Thymus (tissue), 14 donors: ENCODE measurements at places on chromosomes 12 and 14.
A peak's percentile ranks its signal among the peaks of the same experiment; 100 is the strongest.

- peak; percentile 8 for DNase-seq
Observed at GRCh38 chr12:2064071-2064507, 11.3 kb downstream of the CACNA1C start.

GRCh38 chr12:11540156-11540555 lies 109.3 kb upstream of the ETV6 start:
- DNase-seq: no peak

- DNase-seq: no peak
Observed at GRCh38 chr14:61659582-61659981, 35.7 kb upstream of the HIF1A start.

DNA sequence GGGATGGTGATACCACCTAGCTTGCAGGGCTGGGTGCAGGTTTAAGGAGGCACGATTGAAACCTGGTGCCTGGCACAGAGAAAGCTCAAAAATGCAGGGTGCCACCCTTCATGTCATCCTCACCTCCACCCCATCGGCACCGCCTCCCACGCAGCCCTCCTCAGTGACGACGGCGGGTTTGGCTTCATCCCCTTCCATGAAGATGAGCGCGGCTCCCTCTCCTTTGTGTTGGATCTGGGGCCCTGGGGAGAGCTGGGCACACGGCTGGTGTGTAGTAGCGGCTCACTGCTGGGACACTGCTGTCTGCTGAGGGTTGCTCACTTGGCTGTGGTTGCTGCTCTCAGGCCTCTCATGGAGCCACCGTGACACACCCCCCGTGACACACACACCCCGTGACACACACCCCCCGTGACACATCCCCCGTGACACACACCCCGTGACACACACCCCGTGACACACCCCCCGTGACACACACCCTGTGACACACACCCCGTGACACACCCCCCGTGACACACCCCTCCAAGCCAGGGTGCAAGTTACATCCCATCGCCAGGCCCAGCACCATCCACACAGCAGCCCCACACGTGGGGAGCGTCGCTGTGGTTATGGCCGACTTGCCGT lies 42.9 kb upstream of the FZD10 start:
- no peak for DNase-seq

GRCh38 chr14:76828339-76829012 lies 2.3 kb downstream of the LRRC74A start:
- no peak for DNase-seq

GRCh38 chr12:121590476-121591143 lies 9.8 kb upstream of the KDM2B start:
- peak; percentile 91 for DNase-seq

GRCh38 chr12:14514154-14514842 lies 53.4 kb downstream of the PLBD1 start:
- no peak for DNase-seq

DNA sequence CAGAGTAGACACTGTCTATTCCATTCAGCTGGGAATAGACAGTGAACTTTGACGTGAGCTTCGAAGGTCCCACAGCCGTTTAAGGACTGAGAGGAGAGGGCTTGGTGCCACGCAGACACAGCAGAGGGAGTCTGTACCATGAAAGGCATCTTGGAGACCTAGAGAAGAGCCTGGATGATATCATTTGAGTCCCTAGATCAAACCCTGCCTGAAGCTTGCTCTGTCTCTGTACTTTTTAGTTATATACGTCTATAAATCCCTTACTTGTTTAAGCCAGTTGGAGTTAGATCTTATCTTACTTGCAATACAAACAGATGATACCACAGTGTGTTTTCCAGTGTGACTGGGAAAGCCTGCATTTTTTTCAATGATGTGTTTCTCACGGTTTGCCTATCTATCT lies 128.9 kb upstream of the RTL1 start:
- DNase-seq: no peak

DNA sequence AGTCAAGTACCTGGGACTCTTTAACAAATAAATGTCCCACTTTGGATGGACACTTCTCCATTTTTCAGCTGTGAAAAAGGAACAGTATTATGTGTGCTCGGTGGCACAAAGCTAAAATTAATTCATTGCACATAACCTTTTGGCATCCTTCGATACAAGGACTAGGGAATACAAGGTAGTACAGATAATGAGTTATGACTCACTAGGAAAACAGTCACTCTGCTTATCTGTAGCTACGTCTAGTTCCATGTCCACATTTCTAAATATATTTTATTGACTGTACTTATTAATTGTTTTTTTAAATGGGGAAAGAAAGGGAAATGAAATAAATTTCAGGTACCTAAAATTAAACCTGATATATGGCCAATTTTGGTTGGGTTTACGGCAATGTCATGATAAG lies 35.2 kb upstream of the RIC8B start:
- DNase-seq: no peak

DNA sequence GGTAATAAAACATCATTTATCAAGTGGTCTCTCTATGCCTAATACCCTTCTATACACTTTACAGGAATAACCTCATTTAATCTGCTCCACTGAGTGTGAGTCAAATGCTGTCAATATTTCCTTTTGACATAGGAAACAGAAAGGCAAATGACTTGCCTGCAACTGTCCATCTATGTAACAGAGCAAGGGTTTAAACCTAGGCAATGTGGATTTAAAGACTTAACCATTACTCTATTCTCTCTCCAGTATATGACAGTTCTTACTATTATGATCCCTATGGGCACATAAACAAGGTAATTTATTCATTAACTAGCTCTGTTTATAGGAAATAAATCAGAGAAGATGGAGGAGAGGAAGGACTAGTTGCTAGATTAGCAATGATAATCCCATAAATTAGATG lies 70.6 kb downstream of the FSCB start:
- DNase-seq: no peak

GRCh38 chr14:85546390-85546789 lies 16.4 kb downstream of the FLRT2 start:
- no peak for DNase-seq

DNA sequence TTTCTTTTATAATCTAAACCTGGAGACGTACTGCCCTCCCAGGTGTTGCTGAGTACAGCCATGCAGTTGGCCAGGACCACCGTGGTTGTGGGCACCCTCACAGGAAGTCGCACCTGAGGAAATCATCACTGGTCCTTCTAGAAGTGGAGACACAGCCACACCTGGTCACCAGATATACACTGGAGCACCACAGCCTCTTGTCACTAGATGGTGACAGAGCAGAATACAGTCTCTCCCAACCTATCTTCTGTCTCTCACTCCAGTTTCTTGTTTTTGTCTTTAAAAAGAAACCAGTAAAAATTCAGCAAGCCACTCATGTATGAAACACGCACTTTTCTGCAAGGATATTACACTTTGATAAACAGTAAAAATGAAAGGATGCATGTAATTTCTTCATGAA lies 43.1 kb upstream of the GPHB5 start:
- no peak for DNase-seq

GRCh38 chr12:56928262-56928661 lies 5.9 kb downstream of the SDR9C7 start:
- peak; percentile 23 for DNase-seq

DNA sequence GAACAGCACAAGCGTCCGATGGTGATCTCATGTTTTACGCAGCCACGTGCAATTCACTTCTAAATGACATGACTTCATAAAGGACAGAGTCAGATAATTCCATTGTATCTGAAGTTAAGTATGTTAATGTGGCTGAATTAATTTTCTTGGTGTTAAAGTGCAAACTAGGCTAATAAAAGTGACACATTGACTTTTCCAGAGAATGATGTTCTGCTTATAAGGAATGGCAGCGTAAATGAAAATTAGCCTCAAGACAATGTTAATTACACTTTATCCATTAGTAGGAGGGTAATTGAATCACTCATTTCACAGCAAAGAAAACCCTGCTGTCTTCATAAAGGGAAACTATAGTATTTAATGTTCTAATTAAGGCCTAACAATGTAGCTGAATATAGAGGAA lies 426.5 kb downstream of the GLT1D1 start:
- no peak for DNase-seq

- DNase-seq: no peak
Observed at GRCh38 chr12:3002646-3003045, 43.4 kb downstream of the TEAD4 start.

DNA sequence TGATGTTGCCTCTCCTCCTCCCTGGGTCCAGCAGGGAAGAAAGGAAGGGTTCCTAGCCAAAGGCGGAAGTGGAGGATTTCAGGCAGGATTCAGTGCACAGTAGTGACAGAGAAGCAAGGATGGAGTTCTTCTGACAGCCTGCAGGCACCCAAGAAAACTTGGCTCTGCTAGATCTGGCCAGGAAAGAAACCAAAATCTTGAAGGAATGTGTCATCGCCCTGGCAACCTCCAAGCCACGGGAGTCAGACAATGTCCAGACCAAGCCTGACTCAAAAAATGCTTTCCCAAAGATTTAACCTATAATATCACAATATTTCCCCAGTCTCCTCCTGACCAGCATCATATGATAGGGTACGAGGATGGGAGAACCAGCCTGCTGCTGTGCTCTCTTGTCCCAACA lies 22.8 kb upstream of the DHRS4 start:
- no peak for DNase-seq

DNA sequence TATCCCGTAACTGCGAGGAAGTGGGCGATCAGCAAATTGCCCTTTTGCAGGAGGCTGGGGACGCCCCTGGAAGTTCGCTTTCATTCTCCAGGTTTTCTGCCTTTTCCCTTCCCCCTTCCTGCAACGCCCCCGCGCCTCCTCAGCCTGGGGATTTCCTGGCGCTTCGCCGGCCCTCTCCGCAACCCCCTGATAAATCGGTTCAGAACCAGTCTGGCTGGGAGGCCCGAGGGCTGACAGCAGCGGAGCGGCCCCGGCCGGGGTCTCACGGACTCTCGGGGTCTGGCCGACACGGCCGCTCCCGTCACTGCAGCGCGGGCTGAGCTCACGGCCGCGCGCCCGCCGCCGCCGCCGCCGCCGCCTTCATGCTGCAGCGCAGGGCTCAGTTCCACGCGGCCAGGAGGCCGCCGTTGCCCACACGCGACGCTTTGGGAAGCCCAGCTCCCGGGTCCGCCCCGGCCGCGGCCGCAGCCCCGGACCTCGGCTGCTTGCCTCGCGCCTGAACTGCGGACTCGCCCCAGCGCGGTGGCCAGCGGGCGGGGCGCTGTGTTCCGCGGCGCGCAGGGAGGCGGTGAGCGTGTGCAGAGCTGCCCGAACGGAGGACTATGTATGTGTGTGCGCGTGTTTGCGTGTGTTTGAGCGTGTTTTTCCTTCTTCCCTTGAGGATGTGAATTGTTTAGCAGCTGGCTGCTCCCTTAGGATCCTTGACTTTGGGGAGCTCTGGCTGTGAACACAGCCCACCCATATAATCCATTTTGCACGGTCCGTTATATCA lies at the start of gene LRFN5:
LRFN5 (plus strand) TSS at position 345 of the 772 bp plus-strand sequence.
- DNase-seq: no peak

DNA sequence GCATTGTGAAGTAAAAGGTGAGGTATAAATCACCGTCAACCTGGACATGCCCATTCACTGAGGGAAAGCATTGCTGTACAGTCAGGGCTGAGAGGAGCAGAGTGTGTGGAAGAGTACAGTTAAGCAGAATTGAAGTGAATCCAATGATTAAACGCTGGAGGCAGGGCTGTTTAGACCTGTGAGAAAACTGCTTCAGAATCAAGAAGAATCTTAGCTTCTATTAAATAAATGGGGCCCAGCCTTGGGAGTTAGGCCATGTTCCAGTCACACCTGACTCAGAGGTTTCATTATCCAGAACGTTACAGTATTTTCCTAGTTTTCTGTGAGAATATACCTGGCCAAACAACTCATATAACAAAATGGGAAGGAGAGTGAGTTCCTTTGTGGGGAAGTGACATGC lies 86.9 kb downstream of the ATP23 start:
- no peak for DNase-seq

- no peak for DNase-seq
Observed at GRCh38 chr14:105347587-105347968, 33.0 kb downstream of the PACS2 start.

DNA sequence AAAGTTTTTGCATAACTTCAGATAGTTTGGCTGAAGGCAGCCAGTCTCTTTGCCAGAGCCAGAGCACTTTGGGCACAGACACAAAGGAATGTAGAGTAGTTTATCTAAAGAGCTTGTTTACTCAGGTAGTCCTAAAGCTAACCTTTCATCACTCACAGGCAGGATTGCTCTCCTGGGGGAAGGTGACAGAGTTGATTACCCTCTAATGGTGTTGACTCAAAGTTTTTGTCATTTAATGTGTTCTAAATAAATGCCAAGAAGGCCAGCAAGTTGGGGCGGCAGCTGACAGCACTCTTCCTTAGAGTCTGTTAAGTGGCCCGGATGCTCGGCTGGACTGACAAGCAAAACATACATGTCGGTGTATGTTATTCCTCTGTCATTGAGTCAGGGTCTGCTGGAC lies 9.3 kb upstream of the TAS2R46 start:
- DNase-seq: no peak

DNA sequence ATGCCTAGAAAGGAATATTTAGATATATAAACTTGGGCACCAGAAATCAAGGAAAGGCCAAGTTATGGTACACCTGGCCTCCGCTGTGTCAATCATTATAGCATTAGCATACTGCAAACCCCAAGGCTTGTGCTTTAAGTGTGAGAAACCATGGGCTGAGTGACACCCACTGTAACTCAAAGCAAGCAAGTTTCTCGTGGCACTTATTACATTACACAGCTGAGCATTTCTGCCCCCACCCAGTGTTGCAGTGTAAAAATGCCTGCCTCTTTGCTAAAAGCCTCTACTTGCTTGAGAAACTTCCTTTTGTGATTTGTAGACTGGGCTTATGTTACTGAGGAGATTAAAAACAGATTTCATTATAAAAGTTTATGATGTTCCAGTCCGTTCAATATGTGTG lies 122.0 kb downstream of the TGFB3 start:
- DNase-seq: no peak

GRCh38 chr14:73788701-73789551 lies 62.7 kb upstream of the PTGR2 start:
- DNase-seq: no peak

DNA sequence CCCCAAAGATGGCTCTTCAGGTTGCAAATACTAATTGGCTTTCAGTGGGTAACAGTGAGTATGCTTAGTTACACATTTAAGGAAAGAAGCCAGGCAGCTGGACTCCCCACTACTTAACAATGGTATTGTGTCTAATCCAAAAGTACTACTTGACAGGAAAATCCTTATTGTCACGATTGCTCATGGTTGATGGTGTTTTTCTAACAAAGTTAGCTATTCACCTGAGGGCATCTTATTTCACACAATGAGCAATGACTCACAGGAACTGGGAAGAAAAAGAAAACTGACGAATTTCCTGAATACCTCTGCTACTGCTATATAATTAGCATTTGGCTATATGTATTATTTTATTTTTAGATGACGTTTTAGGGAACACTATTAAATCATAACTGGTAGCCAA lies 33.4 kb upstream of the ALG10 start:
- no peak for DNase-seq

- peak; percentile 50 for DNase-seq
Observed at GRCh38 chr12:5204271-5204670, 160.6 kb downstream of the KCNA5 start.

- no peak for DNase-seq
Observed at GRCh38 chr14:64566651-64567122, 16.9 kb downstream of the PPP1R36 start.

DNA sequence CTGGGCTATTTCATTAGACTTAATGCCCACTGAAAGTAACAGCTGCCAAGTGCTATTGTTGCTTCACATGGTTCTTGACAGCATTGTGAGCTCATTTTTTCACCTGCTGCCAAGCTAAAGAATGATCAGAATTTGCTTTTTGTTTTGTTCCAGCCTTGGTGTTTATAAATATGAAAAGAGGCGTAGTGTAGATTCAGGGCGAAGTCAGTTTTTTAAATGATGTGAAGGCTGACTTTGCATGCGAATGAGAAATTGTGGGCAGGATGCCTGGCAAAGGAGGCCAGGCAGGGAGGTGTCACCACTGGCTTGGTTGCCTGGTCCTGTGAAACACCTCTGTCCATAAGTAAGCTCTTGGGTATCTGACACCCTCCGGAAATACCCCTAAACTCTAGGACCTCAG lies 93.3 kb upstream of the NAP1L1 start:
- DNase-seq: no peak
